Activated T-cell treated with anti-CD3 and anti-CD28 coated beads, Interleukin-2, amount 50 U/mL, for 24 hours (primary cell): ENCODE measurements at places on chromosomes 7 and 10.

- H3K27ac ChIP-seq, result no peak overlapping the region
- peaks cover 35% of the 10 kb centered on the region for H3K27me3 ChIP-seq
- no peak overlapping the region for H3K4me3 ChIP-seq
Observed at GRCh38 chr7:45160417-45160881, 2.9 kb downstream of the RAMP3 start.

DNA sequence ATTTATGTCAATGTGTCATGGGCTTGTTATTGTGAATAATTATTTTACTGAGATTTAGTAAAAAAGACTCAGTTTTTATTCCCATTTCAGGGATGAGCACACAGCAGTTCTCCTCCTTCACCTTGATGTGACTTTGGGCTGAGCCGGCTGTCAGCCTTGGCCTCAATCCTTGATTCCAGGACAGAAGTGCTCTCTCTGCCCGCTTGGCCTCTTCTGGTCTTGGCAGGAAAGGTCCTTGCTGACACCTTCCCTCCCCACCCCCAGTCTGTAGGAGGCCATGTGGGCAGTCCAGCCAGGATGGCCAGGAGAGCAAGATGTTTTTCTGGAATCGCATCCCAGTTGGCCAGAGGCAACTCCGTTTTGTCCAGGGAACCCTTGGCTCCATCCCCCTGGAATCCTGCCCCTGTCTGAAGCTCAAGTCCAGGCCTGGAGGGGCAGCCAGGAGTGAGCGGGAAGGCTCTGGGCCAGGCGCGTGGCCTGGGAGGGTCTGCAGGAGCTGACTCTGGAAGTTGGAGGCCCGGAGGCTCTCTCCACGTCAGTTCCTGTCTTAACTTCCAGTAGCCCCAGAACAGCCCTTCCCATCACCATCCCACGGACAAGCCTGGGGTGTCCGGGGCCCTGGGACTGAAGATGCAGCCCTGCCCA, 100.9 kb downstream of the PDGFA start:
- H3K27ac ChIP-seq, result no peak overlapping the region
- no peaks in the 10 kb centered on the region for H3K27me3 ChIP-seq
- no peaks in the 10 kb centered on the region for H3K4me1 ChIP-seq

DNA sequence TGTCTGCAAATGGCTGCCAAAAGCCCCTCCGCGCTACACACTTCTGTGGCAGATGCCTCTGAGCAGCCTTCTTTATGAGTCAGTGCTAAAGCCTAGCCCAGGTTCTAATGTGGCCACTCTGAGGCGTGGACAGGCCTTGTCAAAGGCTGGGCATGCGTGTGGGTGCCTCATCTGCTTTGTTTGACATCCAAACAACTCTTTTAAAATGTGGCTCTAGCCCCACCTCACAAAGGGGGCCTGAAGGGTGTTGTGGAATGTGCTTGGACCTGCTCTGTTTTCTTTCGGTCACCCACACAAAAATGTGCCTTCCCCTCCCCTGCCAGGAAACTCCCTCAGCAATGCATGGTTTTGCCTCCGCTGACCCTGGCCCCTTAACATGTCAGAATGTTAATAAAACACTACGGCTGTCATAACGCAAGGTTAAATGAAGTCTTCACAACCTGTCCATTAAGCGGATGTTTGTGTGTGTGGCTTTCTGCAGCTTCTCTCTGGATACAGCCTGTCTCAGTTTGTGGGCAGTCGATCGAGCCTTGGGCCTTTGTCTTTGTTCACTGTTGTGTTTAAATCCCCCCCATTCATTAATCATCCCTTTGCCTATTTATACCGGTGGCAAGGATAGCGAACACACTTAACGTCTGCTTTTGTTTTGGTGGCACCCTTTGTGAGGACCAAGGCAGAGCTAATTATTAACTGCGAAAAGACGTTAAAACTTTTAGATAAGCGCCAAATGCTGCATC, 718.9 kb downstream of the LRMDA start:
- H3K27me3 ChIP-seq, result peaks cover 4% of the 10 kb centered on the region
- H3K4me3 ChIP-seq, result no peak overlapping the region
- H3K36me3 ChIP-seq, result no peaks in the 10 kb centered on the region
- DNase-seq, result no peak
- H3K27ac ChIP-seq, result no peak overlapping the region

DNA sequence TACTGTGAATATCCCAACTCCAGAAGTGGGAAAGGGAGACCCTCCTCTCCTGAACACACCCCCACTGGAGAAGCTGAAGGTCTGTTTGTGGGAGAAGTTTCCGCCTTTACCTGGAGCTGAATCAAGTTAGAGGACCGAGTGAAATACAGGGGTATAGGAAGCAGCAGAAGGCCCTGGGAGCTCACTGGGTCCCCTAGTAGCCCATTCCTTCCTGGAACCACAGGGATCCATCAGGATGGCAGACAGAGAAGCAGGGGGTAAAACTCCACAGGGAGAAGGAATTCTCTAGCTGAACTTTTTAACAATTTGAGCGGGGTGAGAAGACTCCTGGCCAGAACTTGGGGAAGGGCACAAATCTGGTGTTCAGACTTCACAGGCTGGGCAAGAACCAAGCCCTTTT, 275.8 kb downstream of the GRID1 start:
- H3K4me1 ChIP-seq, result no peaks in the 10 kb centered on the region
- DNase-seq, result no peak
- no peak overlapping the region for H3K4me3 ChIP-seq
- peaks cover 40% of the 10 kb centered on the region for H3K27me3 ChIP-seq
- no peak overlapping the region for H3K27ac ChIP-seq
- no peaks in the 10 kb centered on the region for H3K36me3 ChIP-seq

- H3K4me3 ChIP-seq, result no peak overlapping the region
- H3K27ac ChIP-seq, result no peak overlapping the region
- H3K36me3 ChIP-seq, result no peaks in the 10 kb centered on the region
- H3K27me3 ChIP-seq, result no peaks in the 10 kb centered on the region
- no peaks in the 10 kb centered on the region for H3K4me1 ChIP-seq
Observed at GRCh38 chr7:78636727-78637126, 816.7 kb downstream of the MAGI2 start.

- no peak overlapping the region for H3K4me3 ChIP-seq
- H3K36me3 ChIP-seq, result no peaks in the 10 kb centered on the region
- no peaks in the 10 kb centered on the region for H3K4me1 ChIP-seq
- no peak for DNase-seq
Observed at GRCh38 chr10:77516575-77516974, 121.0 kb downstream of the KCNMA1 start.
